ENCODE measurements at places on chromosomes 7 and 10.
A peak's percentile ranks its signal among the peaks of the same experiment; 100 is the strongest.

GRCh38 chr7:55622241-55622640 is 49.9 kb upstream of the VOPP1 start:
- no peak for DNase-seq

GRCh38 chr7:44104860-44105771 is 971 bp downstream of the AEBP1 start:
- DNase-seq, result no peak

DNA sequence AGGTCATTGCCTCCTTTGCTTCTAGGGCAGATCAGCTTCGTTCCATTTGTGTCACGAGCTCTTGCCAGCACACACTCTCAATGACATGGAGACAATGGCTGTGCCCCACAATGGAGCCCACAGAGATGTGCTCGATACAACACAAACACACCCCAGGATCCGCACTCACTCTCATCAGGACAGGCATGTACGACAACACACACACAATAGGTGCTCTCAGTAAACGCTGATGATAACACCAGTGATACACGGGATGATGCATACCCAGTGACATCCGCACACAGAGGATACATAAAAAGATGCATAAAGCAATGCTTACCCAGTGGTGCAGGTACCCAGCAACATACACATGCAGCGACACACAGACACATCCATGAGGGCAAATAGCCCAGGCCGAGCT is 61.2 kb upstream of the LBX1 start:
- DNase-seq, result no peak

DNA sequence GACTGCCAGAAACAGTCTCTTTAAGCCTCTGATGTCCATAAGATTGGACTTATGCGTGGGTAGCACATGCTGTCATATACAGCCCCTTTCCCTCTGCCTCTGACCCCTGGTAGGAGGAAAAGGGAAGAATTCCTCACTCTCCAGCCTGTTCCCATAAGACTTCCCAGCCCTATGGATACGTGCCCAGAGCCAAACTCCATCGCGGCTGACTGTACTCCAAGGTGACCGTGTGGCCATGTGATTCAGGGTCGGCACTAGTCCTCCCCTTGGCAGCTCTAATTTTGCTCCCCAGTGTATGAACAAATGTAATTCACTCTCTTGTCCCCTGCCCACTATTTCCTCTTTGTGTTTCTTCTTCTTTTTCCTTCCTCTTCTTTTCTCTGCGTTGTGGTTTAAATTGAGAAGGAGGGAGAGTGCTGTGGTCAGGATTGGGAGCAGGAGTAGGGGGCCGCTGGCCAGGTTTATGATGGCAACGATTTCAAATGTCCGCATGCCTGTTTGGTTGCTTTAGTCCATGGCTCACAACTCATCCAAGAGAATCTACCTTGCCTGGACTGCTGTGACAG is 43.8 kb downstream of the PRLHR start:
- no peak for DNase-seq

- DNase-seq, result no peak
These were observed 12.2 kb downstream of the PTN start for GRCh38 chr7:137331378-137331777.

DNA sequence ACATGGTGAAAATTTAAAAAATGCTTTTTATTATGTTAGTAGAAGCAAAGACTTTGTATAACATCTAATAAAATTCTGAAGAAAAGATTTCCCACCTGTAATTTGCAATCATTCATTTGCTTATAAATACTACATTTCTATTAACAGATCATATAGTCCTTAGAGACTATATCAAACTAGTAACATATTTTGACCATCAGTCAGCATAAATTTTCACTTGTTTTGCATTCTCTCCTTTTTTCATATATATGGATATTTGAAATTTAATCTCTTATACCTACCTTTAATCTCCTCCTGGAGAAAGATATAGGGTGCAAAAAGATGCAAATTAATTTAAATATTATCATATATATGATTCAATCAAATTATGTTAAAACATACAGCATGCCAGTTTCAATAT is 16.9 kb upstream of the TAS2R16 start:
- DNase-seq, result no peak

- DNase-seq, result no peak
These were observed 37.9 kb upstream of the SLF2 start for GRCh38 chr10:100874702-100875483.

DNA sequence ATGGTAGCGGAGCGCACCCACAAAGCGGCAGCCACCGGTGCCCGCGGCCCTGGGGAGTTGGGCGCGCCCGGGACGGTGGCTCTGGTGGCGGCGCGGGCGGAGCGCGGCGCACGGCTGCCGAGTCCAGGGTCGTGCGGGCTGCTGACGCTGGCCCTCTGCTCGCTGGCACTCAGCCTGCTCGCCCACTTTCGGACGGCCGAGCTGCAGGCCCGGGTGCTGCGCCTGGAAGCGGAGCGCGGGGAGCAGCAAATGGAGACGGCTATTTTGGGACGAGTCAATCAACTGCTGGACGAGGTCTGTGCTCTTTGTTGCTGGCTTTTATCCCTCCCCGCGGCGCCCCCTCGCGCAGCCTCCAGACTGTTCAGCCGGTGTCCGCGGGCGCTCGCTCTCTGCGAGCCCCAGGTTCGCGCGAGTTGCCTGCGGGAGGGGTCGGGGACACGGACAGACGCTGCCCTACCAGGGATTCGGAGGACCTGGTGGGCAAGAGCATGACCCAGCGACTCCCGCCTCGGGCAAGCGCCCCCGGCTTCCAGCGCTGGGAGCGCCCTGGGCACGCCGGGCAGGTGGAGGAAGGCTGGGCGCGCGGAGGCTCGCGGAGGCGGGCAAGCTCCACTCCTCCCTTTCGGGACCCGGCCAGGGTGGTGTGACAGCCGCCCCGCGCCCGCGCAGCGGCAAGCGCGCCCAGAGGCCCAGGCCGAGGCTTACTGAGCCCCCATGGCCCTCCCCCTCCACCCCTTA is 887 bp downstream of the COL13A1 start:
- peak; percentile 65 for DNase-seq

DNA sequence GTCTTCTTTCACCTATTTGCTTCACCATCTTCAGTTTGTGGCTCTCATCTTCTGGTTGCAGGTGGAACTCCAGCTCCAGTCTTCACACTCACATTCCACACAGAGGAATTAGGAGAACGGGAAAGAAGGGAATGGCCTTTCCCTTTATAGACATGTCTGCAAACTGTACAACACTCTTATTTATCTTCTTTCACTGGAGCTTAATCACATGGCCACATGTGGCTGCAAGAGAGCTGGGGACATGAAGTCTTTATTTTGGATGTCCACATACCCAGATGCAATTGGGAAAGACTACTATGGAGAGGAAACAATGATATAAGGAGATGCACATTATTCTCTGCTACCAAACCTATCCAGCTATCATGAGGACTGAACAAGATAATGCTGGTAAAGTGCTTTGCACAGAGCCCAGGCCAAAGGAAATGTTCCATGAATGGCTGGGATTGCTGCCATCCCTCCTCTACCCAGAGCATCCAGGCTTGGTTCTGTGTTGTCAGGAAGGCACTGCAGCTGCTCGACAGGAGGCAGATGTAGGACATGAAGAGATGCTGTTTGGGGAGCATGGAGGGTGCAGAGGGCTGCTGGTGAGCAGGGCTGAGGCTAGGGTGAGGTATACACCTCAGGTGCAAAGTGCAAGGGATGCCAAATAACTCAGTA is 183.8 kb upstream of the TBX20 start:
- peak; percentile 41 for DNase-seq

DNA sequence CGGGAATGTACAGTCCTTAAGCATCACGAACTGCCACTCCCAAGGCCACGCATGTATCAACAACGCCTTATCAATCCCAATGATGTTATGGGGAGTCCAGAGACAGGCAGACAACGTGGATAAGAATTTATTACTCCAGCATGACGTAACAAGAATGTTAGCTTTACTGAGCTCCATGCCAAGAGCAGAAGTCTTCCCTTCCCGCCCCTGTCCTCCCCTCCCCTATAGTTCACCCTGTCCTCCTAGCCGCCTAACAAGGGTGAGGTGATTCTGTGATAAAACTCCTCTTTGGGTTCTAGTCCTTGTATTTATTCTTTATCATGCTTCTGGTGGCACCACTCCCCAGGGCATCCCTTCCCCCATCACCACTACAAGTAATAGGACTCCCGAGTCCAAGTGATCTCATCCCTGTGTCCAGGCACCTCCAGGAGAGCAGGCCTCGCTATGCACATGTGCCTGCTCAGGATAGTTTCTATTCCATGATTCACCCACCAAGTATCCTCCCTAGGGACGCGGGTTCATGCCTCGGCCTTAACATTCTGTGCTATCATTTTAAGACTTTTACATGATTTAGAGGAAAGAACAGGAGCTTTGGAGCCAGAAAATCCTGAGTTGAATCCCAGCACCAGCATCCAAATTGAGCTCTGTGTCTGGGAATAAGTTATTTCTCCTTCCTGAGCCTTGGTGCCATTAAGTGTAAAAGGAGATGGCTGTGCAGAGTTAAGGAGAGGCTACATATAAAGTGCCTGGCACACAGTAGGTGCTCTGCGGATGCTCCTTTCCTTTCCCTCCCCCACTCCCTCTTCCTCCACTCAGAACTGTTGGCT is 15.4 kb downstream of the GSDME start:
- DNase-seq, result no peak
